ENCODE measurements at places on chromosomes 13 and 19.

GRCh38 chr19:46241626-46242025 lies 12.1 kb downstream of the IGFL1 start:
- H3K36me3 ChIP-seq: no peaks in the 10 kb centered on the region
- no peak overlapping the region for H3K27ac ChIP-seq
- H3K4me1 ChIP-seq: no peaks in the 10 kb centered on the region
- H3K4me3 ChIP-seq: no peak overlapping the region

DNA sequence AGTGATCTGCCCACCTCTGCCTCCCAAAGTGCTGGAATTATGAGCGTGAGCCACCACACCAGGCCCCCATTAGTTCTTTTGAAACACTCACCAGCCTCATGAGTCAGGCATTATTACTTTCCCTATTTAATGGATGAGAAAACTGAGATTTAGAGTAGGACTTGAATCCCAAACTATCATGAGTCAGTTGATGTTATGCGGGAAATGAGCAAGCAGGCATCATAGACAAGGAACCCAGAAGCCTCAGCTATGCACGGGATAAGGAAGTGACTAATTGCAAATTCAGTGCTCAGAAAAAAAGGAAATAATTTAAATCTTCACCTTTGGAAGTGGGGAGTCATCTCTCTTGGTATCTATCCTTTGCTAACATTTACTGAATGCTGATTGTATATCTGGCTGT lies 217.5 kb downstream of the ABCC4 start:
- H3K4me1 ChIP-seq: no peaks in the 10 kb centered on the region
- H3K27me3 ChIP-seq: no peaks in the 10 kb centered on the region
- no peak overlapping the region for H3K4me3 ChIP-seq
- H3K36me3 ChIP-seq: peaks cover 21% of the 10 kb centered on the region
- no peak overlapping the region for H3K27ac ChIP-seq

DNA sequence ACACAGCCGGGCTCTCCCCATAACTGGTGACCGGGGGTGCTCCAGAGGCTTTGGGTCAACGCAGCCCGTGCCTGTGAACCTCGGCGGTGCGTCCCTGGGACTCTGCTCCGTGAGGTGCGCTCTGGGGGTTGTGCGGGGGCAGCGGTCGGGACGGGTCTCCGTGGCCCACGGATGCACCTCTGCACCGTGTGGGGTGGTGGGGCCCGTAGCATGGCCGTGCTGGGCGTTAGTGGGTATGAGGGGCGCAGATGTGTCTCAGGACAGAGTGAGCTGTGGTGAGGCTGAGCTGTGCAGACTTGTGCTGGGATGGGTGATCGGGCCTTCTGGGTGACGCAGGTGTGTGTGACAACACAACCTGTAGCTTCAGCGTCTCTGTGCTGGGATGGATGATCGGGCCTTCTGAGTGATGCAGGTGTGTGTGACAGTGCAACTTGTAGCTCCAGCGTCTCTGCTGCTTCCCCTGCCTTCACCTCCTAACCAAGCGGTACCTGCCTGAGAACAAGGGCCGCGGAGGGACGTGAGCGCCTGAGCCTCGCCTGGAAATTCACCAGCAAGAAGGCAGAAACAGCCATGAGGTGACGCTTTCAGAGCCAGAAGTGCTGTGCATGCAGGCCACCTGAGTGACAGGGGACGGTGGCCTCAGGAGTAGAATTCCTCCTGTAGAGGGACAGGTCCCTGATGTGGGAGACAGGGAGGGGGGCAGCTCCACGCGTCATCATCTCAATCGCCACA lies 599 bp downstream of the ZNF331 start:
- H3K27ac ChIP-seq: no peak overlapping the region
- DNase-seq: no peak
- H3K36me3 ChIP-seq: peaks cover 19% of the 10 kb centered on the region
- peak overlapping the region; percentile 67 for H3K4me3 ChIP-seq
- H3K27me3 ChIP-seq: no peaks in the 10 kb centered on the region

- H3K4me1 ChIP-seq: no peaks in the 10 kb centered on the region
- no peak overlapping the region for H3K27ac ChIP-seq
- DNase-seq: no peak
- no peak overlapping the region for H3K4me3 ChIP-seq
- H3K36me3 ChIP-seq: no peaks in the 10 kb centered on the region
These were observed 2.8 kb upstream of the ADGRE3 start for GRCh38 chr19:14677464-14677863.

GRCh38 chr13:99527301-99527700 lies 26.0 kb downstream of the TM9SF2 start:
- H3K36me3 ChIP-seq: peaks cover 21% of the 10 kb centered on the region
- H3K27ac ChIP-seq: no peak overlapping the region
- no peaks in the 10 kb centered on the region for H3K27me3 ChIP-seq
- H3K4me3 ChIP-seq: no peak overlapping the region
- no peak for DNase-seq

DNA sequence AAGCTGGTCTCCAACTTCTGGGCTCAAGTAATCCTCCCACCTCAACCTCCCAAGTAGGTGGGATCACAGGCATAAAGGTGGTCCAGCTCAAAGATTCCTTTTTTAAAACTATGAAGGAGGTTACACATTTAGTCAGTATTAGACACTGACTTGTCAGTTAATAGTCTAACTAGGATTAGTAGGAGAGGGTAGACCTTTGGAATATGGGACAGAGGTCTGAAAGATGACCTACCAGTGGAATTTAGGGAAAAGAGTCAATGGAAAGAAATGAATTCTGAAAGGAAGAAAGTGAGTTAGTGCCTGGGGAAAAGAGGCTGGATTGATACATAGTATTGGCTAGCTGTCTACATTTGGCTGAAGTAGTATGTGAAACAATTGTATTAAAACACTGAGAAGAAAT lies 220.7 kb downstream of the MZT1 start:
- H3K36me3 ChIP-seq: no peaks in the 10 kb centered on the region
- no peak for DNase-seq
- H3K27ac ChIP-seq: peak overlapping the region; percentile 12
- no peak overlapping the region for H3K4me3 ChIP-seq
- no peaks in the 10 kb centered on the region for H3K27me3 ChIP-seq
